ENCODE measurements at places on chromosomes 5 and 9.
A peak's percentile ranks its signal among the peaks of the same experiment; 100 is the strongest.

- no peak for DNase-seq
Observed at GRCh38 chr5:173498739-173499470, 117.5 kb downstream of the BOD1 start.

GRCh38 chr9:6068983-6069382 lies 53.6 kb upstream of the RANBP6 start:
- peak; percentile 43 for DNase-seq

DNA sequence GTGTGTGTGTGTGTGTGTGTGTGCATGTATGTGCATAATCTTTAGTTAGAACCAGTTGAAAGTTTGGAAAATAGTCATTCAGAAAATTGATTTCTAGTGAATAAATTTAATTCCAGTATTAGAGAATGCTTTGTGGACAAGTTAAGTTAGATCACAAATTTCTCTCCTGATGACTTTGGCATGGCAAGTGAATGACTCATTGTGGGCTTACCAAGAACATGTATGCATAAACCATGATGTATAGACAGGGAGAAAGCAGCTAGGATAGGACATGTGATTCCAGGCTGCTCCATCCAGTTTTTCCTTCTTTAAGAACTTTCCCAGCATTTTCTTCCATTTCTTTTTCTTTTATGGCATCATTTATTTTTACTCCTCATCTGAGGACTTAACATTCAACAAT lies 85.7 kb upstream of the SGCD start:
- no peak for DNase-seq

DNA sequence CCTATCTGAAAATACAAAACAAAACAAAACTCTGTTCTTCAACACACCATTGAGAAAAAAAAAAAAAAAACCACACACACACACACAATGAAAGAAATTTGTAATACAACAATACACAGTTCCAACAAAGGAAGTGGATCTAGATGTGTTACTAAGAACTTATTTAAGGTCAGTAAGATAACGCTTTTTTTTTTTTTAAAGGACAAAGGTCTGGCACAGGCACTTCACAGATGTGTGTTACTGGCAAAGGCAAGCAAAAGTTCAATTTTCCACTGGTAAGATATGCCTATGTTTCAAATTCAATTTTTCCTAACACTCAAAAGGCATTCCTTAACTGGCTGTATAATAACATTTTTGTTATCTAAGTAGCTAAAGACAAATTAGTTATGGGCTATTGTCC lies 3.6 kb downstream of the RFK start:
- no peak for DNase-seq

DNA sequence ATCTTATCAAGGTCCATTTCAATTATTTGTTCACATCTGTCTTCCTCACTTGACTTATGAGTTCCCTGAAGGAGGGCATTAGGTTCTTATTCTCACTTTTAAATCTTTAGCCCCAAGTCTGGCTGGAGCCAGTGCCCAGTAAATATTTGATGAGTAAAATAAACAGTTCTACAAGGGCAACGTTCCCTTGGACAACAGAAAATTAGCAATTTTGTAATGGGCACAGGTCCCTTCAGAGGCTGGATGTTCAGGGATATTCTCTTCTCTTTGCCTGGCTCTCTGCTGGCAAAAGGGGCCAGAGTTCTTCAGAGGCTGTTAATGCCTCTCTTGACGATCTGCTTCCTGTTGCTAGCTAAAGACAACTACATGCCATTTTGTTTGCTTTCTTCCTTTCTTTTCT lies 149.7 kb downstream of the SEMA6A start:
- DNase-seq: no peak

DNA sequence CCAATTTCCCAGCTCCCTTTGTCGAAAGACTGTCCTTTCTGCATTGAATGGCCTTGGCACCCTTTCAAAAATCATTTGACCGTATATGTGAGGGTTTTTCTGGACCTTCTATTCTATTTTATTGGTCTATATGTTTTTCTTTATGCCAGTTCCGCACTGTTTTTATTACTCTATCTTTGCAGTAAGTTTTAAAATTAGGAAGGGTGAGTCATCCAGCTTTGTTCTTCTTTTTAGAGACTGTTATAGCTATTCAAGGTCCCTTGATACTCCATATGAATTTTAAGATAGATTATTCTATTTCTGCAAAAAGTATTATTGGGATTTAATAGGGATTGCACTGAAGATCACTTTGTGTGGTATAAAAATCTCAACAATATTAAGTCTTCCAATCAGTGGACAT lies 44.2 kb upstream of the STARD4 start:
- DNase-seq: no peak

All from HL-60 (cell line).